AG09319 (cell line): ENCODE measurements at places on chromosomes 12 and 14.

- no peak for DNase-seq
Observed at GRCh38 chr12:61542551-61542950, 717.7 kb upstream of the USP15 start.

GRCh38 chr12:107650977-107651376 lies 34.6 kb upstream of the PWP1 start:
- no peak for DNase-seq

- DNase-seq, result no peak
Observed at GRCh38 chr12:66716522-66716921, 37.6 kb upstream of the GRIP1 start.

- no peak for DNase-seq
Observed at GRCh38 chr12:99195474-99195873, 452.1 kb upstream of the GARIN6 start.

DNA sequence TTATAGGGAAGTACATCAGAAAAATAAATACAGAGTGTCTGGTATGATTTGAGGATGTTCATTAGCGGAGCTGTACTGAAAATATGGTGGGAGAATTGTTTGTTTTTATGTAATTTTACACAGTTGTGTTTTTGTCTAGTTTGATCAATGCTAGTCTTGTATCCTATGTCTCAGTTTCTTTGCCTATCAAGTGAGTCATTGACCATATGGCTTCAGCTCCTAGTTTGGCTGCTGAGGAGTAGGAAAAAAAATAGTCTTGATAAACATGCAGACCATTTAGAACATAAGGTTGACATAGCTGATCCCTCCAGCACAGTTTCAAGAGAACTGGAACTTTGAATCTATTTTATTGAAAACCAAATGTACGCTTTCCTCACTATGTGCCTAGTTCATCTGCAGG lies 1292.1 kb upstream of the FLRT2 start:
- DNase-seq, result no peak

DNA sequence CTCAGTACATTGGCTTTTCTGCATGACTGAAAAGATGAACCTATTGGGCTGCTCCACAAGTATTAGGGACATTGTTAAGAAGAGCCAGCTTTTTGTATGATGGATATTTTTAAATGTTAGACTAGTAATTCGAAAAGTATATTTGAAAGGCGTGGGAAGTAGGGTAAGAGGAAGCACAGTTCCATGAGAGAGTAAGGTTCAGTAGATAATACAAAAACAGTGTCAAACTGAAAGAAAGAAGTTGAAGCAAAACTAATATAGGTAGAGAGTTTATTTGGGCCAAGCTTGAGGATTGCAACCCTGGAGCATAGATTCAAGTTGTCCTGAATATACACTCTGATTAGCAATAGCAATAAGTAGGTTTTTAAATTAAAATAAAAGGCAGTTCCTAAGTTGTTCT lies 193.9 kb downstream of the RASSF9 start:
- DNase-seq, result no peak

DNA sequence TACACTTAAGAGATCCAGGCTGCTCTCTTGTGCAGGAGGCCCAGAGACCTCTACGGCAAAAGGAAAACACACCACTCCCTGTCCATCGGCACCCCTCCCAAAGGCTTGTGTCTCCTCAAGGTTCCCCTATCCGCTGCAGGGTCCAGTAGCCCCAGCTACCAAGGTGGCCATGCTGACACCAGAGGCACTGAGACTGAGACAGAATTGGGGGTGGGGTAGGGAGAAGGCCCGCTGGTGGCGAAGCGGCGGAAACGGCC lies 590 bp downstream of the DDIT3 start:
- no peak for DNase-seq

DNA sequence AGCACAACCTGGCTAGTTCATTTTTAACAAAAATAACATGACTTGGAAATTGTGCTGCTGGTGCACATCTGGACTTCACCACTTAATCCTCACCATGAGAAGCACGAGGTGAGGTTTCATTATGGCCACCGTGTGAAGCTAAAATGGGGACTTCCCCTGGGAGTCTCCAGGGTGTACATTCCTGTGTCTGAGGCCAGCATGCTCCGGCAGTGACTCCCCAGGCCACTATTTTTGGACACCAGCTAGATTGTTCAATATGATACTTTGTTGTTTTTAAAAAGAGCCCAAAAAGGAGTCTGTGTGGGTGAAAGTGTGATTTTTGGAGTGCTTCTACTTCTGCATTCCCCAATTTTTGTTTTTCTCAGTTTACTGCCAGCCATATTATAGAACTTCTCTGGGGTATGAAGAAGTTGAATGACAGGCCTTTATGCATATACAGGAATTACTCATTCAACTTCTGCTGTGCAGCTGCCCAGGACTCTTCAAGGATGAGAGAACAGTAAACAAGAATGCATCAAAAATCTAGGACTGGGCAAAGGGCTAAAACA lies 16.9 kb upstream of the AICDA start:
- DNase-seq, result no peak

GRCh38 chr12:28079539-28079938 lies 107.0 kb upstream of the PTHLH start:
- no peak for DNase-seq

GRCh38 chr12:56391721-56392120 lies 29.1 kb upstream of the APOF start:
- DNase-seq, result no peak

DNA sequence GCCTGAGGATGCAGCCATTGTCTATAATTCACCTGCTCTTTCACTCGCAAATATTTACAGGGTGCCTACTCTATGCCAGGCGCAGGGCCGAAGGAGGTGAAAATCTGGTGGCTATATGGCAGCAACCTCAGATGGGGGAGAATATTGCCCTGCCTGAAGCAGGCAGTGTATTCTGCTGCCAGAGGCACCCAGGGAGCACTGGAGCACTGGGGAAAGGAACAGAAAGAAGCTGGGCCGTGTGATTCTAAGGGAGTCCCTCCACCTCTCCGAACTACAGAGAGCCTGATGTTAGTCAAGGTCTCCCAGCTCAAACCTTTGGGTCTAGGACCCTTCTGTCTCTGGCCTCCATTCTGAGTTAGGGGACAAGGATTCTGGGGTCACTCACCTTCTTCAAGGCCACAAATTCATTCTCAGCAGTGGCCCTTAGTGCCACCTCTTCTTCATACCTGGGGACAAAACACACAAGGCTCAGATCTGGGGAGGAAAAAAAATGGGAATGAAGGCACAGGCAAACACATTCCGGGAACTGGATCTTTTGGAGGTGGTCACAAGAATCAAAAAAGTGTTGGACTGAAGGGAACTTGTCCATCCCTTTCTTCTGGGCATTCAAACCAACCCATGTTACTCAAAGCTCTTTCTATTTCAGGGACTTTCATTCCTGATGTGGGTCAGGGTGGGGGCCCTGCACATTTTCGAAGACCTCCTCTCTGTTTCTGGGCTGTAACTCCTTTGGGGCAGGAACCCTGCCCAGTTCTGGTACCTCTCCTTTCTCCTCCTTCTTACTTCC lies 19.3 kb upstream of the KRT86 start:
- no peak for DNase-seq

DNA sequence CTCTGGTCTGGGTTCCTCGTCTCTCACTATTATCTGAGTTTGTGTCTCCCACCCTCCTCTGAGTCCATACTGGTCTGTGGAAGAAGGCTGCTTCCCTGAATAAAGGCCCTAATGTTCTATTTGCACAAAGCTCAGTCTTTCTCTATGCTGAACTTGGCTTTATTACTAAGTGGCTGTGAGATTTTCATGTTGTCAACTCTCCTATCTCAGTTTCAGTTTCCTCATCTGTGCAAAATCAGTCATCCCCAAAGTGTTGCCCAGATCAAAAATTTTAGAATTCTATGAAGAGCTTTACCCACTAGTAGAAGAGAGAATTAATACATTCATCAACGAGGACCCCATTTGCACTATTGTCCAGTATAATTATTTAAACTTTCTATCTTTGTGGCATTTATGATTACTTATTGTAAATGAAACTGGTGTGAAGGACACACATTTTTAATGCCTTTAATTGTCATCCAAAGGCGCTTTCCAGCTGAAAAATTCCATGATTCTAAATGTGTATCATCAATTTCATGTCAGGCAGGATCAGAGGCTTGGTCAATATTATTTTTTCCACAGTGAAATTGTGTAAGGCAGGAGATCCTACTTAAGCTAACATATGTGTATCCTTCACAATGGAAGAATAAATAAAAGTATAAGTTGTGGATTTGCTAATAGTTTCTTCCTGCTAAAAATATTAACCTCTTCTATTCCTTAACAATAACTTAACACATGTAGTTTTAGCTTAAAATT lies 79.1 kb upstream of the EEA1 start:
- no peak for DNase-seq

GRCh38 chr12:74817499-74817898 lies 279.9 kb downstream of the ATXN7L3B start:
- no peak for DNase-seq

GRCh38 chr14:78424311-78424710 lies 254.1 kb downstream of the NRXN3 start:
- DNase-seq, result no peak

GRCh38 chr14:54564071-54564867 lies 2.7 kb upstream of the SAMD4A start:
- DNase-seq, result no peak

DNA sequence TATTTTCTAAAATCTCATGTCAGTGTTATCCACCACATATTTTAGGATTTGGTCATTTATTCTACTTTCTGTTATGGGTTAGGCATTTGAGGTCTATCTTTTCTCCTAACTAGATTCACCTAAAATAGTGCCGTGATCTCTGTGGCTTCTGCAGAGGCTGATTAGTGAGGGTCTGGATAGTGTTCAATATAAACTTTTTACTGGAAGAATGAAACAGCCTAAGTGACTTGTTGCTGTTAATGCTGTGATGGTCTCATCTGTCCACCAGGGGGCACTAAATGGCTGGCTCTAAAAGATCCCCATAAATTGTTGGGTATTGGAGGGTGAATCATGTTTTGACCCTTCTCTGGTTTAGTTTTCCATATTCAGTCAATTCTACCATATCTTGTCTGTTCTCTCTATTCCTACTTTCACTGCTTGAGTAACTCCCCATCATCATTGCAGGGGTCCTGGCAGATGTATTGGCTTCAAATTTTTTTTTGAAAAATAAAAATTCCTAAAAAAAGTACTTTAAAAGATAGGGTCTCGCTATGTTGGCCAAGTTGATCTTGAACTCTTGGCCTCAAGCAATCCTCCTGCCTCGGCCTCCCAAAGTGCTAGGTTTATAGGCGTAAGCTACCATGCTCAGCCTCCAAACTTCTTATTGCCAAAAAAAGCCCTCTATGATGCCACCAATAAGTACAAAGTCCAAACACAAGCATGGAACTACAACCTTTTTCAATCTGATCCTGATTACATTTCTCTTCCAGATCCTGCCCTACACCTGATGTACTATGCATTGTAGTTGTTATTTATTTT lies 6.9 kb downstream of the PABPN1 start:
- peak; percentile 49 for DNase-seq

DNA sequence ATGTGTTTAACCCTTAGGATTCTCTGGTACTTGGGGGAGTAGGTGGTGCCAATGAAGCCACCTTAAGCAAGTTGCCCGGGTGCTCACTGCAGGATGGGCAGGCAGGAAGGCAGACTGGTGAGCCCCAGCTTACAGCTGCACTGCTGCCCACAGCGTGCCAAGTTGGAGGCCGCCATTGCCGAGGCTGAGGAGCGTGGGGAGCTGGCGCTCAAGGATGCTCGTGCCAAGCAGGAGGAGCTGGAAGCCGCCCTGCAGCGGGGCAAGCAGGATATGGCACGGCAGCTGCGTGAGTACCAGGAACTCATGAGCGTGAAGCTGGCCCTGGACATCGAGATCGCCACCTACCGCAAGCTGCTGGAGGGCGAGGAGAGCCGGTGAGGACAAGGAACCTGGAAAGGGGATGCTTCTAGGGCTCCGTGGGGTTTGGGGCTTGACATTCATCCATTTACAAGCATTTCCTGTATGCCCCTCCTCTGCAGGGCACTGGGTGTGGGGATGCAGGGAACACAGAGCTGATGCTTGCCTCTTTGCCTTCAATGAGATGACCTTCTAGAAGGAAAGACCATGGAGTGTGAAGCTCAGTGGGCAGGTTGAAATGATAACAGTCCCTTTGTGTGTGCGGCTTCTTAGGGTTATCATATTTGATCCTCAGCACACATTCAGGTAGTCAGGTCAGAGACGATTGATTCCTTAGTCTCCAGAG lies 12.4 kb downstream of the KRT7 start:
- DNase-seq, result no peak

- DNase-seq, result no peak
Observed at GRCh38 chr12:31234955-31235867, 90.7 kb downstream of the SINHCAF start.

- DNase-seq, result no peak
Observed at GRCh38 chr12:76055393-76055792, 23.8 kb upstream of the PHLDA1 start.

- no peak for DNase-seq
Observed at GRCh38 chr14:53842938-53843337, 113.7 kb downstream of the BMP4 start.

GRCh38 chr12:56212361-56212760 lies 9.4 kb downstream of the RNF41 start:
- DNase-seq, result no peak

DNA sequence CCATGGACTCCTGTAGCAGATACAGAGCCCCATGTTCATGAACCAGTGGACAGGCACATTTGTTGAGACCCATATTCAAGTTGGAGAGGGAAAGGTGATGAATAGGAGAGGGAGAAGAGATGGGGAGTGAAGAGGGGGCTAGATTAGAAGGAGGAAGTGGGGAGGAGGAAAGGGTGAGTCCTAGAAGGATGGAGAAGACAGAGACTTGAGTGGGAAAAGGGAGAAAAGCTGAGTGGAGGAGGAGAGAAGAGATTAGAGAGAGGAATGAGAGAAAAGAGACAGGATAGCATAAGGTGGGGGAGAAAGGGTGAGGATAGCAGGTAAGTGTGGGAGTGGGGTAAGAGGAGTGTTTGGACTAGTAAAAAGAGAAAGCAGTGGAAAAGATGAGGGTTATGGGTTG lies 4.9 kb upstream of the ASIC1 start:
- no peak for DNase-seq

DNA sequence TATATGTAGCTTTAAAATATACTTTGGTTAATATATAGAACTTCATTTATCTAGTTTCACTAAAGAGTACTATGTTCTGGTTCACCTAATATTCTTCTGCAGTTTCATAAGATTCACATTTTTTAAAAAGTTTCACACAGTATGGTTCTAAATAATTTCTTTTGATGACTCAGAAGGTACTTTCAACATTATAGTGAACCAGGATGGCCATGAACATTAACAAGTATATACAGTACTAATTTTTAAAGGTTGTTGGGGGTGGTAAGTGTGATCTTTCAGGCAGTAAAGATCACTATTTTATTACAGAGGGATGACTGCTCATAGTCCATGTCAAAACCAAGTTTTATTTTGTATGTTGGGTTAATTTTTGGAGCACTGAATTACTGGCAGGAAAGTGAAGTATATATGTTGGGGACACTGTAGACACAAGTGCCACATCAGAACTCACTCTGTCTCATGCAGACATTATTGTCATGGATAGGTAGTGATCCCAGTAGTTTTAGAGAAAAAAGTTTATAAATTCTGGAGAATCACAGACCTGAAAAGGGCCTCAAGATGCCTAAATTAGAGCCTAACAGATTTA lies 60.0 kb downstream of the DCAF5 start:
- no peak for DNase-seq

- no peak for DNase-seq
Observed at GRCh38 chr14:58082011-58082410, 70.0 kb downstream of the ARMH4 start.
